Stimulated activated CD4-positive, alpha-beta T cell treated with anti-CD3 and anti-CD28 coated beads, Interleukin-12 subunit alpha, Interleukin-12 subunit beta, amount 100 ng/mL, for 4 hours (primary cell): ENCODE measurements at places on chromosomes 2 and 18.

DNA sequence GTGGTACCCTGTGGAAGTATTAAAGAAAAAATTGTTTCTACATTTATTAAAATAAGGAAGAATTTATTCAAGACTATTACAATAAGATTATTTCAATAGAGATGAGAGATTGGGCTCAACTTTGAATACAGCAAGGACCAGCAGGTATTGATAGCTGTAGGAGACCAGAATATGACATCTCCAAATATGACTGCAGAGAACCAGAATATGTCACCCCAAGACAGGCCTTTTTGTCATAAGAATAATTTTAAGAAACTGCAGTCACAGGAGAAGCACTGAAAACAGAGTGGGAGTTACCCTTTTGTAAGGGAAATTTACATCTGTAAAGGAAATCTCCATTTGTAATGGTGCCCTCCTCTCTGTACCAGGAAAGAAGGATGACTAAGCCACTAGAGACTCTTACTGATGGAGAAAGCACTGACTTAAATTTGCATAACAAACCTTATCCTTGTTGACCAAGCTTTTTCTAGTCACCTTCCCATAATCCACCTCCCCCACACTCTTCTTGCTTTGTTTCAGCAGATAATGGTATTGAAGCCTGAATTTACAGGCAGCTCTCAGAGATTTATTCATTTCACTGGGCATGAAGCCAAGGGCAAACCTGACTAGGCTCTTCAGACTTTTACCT lies 145.1 kb upstream of the RMP24 start:
- no peak for DNase-seq

DNA sequence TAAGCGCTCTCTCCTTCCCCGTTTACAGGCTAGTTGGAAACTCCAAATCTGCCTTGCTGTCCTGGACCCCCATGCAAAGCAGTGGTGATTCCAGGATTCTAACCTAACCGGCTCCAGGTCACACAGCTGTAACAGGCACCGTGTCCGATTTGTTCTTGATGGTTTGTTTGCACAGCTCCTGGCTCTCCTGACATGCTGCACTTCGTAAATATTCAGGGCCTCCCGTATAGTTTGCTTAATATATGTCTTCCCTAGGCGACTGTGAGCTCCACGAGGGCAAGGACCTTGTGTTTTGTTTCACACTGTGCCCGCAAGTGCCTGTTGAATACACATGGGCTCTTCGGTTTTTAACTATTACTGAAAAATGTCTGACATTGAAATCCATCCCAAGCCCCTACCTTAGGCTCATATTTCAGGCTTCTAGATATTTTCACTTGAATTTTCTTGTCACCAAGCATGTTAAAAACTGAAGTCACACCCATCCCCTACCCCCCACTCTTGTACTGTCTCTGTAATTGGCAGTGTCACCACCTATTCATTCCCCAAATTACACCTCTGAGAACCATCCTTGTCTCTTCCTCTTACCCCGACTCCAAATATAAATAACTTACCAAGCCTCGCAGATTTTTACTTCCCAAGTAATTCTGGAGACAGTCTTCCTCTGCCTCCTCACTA lies 1.0 kb upstream of the PUM2 start:
- no peak for DNase-seq

DNA sequence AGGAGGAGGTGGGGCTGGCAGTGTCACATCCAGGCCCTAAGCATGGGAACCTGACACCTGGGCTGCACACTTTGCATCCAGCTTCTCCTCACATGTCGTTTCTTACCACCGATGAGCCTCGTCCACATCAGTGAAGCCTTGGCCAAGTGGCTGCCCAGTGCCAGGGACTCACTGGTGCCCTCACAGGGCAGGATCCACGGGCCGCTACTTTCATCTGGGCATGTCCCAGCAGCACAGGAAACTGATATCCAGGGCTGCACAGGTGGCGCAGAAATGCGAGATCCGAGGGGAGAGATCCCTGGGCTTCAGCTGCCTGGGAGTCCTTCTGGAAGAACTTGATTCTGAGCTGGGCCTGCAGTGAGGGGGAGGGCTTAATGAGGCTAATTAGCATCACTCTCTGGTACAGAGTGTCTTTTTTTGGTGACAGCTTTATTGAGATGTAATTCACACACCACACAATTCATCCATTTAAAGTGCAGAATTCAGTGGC lies 291.6 kb upstream of the HDAC4 start:
- DNase-seq = no peak

DNA sequence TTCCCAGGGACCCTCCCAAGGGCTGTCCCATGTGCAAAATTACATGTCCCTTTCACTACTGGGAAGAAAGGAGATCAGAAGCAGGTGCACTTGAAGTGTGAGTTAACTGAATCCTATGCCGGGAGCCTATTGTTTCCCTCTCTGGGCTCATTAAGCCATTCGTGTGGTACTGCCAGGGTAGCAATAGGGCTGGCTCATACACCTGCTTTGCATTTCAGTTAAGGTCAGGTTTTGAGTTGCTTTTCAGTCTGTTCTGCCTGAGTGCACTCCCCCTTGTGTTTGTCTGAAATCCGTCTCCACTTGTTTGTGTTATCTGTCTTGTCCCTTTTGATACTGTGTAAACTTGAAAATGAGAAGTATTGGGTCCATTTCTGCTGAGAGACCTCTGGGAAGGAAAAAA lies 1232.6 kb upstream of the NRXN1 start:
- no peak for DNase-seq

- DNase-seq = no peak
These were observed 120.5 kb downstream of the AFF3 start for GRCh38 chr2:100021791-100022340.

- no peak for DNase-seq
These were observed 428.2 kb upstream of the KCNH7 start for GRCh38 chr2:163266772-163267171.

- no peak for DNase-seq
These were observed 16.1 kb downstream of the MLPH start for GRCh38 chr2:237503201-237503600.

DNA sequence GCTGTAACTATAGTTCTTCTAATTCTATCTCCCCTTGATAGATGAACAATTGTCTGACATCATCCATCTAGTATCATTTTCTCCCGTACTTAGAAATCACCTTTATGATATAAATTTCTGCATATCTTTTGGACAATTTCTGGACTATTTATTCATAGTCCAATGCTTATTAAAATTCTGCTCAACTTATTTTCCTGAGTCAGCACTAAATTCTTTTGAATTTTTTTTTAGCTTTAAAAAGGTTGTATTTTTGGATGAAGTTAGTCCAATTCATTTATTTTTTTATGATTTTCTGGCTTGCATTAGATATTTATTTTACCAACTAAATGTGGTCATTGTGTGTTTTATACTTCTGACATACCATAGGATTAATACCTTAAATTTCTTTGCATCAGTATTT lies 538.5 kb upstream of the DCC start:
- no peak for DNase-seq

DNA sequence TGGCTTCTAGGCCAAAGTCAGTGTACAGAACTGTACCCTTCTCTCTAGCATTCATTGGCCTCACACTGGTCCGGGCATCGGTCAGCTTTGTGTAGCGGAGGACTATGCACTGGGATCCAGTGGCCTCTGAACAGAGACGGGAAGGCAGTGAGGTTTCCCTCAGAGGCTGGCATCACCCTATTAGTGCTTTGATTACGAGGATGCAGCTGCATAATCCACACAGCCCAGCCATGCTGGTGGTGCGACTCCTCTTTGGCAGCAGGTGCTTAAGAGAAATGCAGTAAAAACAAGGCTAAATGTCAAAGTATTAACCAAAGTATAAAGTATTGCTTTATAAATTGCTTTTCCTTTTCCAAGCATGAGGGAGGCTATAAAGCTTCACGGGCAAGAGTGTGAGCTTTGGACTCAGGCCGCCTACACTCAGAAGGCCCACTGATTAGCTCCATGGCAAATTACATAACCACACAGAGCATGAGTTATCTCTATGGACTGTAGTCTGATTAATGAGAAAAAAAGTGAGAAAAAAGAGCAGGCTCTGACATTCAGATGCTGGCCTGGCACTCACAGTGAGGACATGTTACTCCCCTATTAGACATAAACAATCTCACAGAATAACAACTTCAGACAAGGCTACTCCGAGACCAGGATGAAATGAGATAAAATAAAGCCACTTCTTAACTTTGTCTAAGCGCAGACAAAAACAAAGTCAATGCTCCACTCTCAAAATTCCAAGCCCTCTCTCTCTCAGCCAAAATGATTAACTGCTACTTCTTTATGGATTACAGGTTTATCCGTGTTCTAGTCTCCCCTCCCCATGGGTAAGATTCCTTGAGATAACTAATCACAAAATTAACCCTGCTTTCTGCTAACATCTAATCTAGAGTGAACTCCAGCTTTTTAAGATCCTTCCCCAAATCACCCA lies 6.4 kb upstream of the CRYGC start:
- DNase-seq = no peak
